ENCODE measurements at places on chromosomes 4 and X.

- peak; percentile 43 for DNase-seq
These were observed 55.5 kb downstream of the LUZP4 start for GRCh38 chrX:115344885-115345614.

DNA sequence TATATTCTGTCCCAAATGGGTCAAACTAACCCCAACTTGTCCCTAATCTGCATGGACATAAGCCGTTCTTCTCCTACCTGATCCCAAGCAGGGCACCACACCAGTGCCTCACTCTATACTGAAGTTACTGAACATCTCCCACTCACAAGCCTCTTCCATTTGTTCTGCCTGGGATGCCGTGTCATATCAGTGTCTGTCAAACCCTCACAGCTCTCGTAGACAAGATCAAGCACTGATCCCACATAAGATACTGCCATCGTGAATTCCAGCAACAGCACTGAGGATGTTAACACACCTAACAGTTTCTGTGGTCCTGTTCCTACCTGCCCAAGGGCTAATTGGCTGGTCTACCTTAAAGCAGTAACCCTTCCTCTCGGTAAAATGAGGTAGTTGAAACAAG is 162.1 kb downstream of the APBB2 start:
- DNase-seq = no peak

DNA sequence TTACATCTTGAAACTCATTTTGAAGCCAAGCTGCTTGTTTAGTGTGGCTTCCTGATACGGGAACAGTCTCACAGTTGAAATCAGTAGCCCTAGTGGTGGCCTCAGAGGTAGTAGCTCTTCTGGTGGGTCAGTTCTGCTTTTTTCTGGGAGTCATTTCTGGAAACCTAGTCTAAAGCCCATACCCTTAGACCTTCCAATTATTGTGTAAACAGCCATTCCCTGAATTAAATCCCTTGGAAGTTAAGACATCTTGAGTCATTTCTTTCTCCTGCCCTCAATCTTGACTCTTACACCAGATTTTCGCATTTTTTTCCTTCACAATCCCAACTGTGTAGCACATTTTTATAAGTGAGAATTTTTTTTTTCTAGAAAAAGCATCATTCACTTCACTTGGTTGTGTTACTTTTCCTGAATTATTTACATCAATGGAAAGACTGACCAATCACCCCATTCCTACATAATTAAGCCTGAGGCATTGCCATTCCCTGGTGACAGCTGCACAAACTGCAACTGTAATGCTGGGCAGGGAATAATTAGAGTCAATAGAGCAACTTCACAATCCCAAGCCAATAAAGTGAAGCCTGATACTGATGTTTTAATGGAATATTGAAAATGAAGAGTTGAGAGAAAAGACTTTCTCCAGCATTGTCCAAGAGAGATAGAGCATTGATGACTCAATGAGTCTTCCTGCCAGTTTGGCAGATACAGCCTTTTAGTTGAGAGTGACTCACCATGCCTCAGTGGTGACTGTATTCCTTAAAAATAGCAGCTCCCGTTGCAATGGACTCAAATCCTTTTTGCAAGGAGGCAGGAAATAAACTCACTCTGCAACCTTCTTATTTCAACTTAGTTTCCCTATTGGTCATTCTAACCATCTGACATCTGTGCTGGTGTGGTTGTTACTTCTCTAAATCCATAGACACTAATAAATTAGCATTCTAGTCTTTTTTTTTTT is 13.0 kb upstream of the SEPSECS start:
- no peak for DNase-seq

- DNase-seq = no peak
These were observed 20.5 kb upstream of the TMEM192 start for GRCh38 chr4:165133150-165133549.

DNA sequence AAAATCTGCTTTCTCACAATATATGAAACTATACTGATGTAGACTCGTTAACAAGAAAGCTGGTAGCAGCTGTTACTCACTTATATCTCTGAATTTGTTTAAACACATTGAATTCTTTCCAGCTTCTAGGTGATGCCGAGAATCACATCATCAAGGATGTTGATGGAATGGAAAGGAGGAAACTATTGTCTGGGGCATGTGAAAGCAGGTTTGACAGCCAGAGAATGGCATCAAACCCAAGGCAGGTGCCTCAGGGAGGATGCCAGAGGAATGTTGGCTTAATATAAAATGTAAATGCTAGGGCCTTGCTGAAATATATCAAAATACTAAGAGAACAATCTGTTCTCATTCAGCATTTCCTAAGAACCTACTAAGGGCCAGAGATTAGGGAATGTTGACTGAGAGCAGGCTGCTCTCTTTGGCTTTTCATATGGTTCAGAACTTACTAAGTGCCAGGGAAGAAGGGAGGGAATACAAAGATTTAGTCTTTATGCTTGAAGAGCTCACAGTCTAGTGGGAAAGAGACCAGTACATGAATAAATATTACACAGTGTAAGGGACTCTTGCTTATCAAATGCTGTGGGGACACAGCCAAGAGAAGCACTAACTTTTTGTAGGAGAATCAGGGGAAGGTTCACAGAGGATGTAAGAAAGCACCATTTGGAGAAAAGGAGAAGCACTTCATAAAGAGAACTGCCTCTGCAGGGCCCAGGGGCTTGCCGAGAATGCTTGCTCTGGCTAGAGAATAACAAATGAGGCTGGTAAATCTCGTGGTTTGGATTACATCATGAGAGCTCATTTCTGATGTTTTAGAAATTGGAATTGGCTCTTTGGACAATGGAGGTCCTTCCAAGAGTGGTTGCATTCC is 14.7 kb downstream of the SLIT2 start:
- DNase-seq = no peak

DNA sequence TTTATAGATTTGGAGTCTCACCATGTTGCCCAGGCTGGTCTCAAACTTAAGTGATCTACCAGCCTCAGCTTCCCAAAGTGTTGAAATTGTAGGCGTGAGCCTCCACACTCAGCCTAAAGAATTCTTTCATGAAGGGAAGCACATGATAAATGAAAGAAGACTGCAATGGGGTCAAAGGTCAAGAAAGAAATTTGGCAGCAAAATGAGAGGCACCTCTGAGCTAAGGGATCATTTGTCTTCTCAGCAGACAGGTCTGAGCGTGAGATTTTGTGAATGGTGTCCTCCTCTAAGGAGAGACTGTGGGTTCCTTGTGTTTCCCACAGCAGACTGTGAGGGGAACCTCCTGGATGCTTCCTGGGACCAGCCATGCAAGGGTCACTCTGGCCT is 57.5 kb upstream of the EGFL6 start:
- DNase-seq = no peak

GRCh38 chr4:48718818-48719465 is 61.1 kb downstream of the FRYL start:
- no peak for DNase-seq

GRCh38 chr4:158811216-158811540 is 42.4 kb downstream of the FNIP2 start:
- no peak for DNase-seq

GRCh38 chr4:42596918-42597317 is 60.0 kb downstream of the ATP8A1 start:
- DNase-seq = no peak

DNA sequence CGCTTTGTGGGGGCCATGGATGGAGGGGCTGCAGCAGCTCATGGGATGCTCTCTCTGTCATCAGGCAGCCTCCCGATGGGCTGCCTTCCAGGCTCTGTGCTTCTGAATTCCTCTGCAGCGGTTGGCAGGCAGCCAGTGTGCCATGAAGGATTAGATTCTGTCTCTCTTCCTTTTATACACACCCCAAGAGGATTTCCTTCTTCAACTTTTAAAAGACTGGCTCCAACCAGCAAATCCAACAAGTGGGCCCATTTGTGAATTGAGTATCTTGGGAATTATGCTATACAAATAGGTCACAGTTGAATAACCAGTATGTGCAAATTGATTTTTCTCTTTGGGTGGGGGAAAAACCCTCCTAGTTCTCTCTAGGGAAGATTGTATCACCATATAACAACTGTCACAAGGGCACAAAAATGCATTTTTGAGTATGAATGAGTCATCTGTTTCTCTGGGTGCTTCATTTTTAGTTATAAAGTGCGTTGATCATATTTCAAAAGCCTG is 96.8 kb upstream of the FAT1 start:
- no peak for DNase-seq

GRCh38 chrX:12972878-12973560 is 1.9 kb upstream of the TMSB4X start:
- no peak for DNase-seq

GRCh38 chr4:91961504-91961903 is 342.3 kb upstream of the GRID2 start:
- DNase-seq = no peak

GRCh38 chrX:45447331-45447730 is 246.7 kb upstream of the DIPK2B start:
- no peak for DNase-seq

DNA sequence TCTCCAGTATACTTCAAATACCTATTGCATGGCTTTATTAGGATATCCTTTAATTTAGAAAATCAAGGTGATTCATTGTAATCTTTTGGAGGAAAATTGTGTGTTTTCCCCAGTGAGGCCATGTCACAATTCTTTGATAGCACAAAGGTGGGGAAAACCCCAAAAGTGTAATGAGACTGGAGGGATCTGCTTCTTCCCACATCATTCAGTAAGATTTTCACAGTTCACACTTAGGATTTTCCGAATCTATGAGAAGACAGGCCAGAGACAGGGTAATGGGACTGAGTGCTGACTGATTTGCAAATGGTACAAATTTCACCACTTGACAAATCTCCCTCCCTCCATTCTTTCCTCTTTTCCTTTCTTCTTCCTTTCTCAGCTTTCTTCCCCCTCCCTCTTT is 181.1 kb downstream of the MGST2 start:
- DNase-seq = no peak

DNA sequence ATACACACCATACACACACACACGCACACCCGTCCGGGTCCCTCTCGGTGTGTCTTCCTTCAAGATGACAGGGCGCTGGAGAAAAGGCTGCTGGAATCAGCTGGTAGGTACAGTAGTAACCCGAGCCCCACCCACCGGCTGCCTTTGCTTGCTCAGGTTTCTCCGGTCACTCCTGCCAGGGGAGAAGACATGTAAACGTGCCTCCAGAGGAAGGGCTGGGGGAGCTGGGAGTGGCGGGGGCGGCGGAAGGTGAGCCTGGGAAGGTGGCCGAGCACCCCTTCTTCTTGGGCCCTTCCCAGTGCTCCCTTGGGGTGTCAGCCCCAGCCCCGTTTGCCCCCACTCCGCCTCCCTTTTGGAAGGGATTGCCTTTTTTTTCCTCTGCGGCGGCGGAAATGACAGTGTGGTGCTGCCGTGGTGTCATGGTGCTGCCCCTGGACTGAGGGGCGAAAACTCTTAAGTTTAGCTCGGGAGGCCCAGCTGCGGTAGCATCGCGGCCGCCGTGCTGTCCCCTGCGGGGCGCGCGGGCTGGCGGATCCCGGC is at the start of gene MID2:
Gene MID2, plus strand, starts transcription at position 169 of the 540 bp plus-strand sequence. CDS start 561 bp downstream, outside the sequence.
- DNase-seq = peak; percentile 25

DNA sequence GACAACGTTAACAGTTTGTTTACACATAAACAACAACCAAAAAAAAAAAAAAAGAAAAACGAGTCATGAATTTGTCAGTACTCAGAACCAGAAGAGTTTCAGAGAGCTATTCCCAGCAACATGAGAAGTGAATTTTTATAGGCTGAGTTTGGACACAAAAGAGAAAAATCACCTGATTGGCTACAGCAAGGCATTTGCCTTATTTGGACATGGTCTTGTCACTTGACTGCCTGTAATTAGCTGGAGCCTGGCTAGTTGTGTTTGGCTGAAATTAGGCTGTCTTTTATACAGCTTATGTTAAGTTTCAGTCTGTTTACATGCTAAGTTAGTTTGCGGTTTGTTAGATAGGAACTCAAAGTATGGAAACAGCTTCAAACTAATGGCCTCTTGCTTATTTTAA is 880 bp upstream of the TEX13A start:
- DNase-seq = no peak

DNA sequence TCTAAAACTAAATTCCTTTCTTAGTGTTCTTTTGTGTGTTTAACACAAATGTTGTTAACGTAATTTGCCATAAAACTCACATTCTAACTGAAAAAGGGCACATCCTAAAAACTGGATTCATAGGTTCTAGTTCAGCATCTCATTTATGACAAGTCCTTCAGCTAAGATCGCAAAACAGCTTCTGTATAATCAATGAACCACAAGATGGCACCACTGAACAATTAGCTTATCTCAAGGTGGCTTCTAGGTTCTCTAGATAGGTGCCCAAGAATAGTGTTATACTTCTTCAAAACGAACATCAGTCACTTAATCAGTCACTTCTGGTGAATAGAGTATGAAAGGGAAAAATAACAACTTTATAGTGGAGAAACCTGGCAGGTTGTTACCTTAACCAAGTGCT is 54.3 kb downstream of the NRK start:
- DNase-seq = no peak

- DNase-seq = peak; percentile 19
These were observed 14.8 kb upstream of the SPARCL1 start for GRCh38 chr4:87543835-87544461.

- no peak for DNase-seq
These were observed 101.1 kb downstream of the CT47B1 start for GRCh38 chrX:120774606-120775005.

DNA sequence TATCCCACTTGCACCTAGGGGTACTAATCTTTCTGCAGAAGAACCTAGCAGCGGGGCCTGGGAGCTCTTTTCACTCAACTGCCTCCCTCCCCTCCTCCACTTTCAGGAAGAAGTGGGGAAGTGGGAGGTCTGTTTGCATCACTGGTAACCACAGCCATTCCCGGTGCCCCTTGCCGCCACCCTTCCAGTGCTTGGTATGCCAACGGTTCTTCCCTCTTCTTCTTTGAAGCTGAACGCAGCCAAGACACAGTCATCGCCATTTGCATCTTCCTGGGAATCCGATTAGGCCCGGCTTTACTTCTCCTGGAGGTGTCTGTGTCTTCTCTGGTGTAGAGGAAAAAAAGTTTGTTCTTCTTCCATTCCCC is 47.2 kb upstream of the RBPJ start:
- DNase-seq = no peak

- no peak for DNase-seq
These were observed 23.0 kb downstream of the HTRA3 start for GRCh38 chr4:8292478-8293107.

DNA sequence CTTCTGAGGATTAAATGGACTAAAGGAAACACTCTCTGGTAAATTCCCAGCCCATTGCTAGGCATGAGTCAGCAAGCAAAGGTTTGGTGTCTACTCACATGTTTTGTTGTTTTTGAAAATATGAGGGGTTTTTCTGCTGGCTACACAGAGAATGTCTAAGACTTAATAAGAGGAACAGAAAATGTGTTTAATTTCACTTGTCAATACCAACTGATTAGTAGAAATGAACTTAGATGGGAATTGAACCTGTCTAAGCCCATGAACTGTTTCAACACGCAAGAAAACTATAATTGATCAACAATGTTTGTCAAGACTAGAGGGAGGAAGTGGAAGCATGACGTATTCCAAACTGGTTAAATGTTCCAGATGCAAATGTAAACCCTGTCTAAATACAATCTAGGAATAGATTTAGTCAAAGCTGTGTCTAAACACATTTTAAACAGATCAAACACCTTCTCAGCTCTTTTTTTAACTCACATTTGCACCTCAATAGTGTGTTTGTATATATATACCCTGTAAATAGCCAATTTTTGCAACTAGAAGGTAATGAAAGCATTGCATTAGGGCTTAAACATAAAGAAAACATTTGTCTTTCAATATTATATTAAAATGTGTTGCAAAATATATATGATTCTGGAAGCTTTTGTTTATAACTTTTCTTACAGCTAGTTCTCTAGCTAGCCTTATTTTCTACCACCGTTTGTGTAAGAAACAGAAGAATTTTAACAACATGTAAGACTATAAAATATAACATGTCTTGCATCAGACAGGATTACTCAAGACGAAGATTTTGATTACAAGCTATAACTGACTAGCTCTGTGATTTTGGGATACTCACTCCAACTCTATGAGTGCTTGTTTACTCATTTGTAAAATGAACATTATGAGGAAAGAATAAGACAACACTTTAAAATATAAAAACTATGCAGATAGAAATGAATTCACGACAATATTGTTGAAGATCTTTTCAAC is 607.8 kb downstream of the FSTL5 start:
- no peak for DNase-seq

Data from WERI-Rb-1 (cell line).